Fibroblast of skin of scalp (primary cell): ENCODE measurements at places on chromosomes 3 and 15.

DNA sequence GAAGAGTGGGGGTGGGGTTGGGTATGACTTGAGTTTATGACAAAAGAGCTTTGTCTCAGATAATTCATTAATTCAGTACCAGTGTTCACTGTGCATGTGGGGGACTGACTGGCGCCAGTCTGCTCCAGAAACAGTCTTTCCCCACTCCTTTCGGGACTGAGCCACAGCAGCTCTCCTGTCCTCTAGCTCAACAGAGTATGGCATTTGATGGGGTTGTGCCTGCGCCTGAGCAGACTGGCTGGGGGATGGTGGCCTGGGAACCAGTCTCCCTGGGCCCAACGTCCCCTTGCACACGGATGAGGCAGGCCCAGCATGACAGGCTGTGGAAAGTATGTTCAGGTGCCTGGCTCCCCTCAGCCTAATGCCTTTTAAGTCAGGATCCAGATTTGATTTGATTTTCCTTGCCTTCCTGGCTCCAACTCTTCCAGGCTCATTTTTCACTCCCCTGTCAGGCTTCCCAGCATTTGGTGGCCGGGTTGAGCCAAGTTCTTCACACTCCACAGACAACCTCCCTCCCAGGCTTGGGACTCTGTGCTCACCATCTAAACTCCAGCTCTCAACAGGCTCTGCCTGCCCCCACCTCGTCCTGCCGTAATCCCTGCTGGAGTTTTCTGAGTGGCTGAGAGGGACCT, 105.0 kb downstream of the MYLK start:
- DNase-seq: no peak

- DNase-seq: no peak
Observed at GRCh38 chr15:91632981-91633380, 220.5 kb upstream of the SLCO3A1 start.

GRCh38 chr15:68431037-68431791, 749 bp downstream of the ITGA11 start:
- no peak for DNase-seq

DNA sequence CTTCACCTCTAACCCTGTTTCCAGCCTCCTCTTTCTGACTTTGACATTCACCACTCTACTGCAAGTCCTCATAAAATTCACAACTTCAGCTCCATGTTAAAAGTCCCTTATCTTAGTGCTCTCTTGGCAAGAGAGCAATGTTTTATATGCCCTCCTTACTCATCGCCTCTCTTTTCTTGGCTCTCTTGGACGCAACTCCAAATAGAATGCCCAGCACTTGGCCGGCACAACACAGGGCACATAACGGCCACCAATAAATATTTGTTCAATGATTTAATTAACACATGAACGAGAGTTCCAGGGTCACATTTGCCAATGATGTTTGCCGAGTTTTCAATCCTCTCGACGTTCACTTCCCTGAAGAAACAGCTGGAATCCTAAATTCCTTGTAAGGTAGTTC, 401.4 kb downstream of the ROBO1 start:
- no peak for DNase-seq

- no peak for DNase-seq
Observed at GRCh38 chr3:6504347-6504746, 356.6 kb upstream of the GRM7 start.

- DNase-seq: no peak
Observed at GRCh38 chr3:9183011-9183410, 66.4 kb downstream of the SRGAP3 start.

- DNase-seq: peak; percentile 86
Observed at GRCh38 chr15:94026458-94027304, 204.7 kb upstream of the MCTP2 start.

- DNase-seq: peak; percentile 73
Observed at GRCh38 chr3:122680475-122681283, at the start of gene PARP14. Gene PARP14 (plus strand): TSS chr3:122680839. CDS start chr3:122680884, 45 bp downstream.

GRCh38 chr3:161748049-161748448, 251.4 kb downstream of the OTOL1 start:
- no peak for DNase-seq

- DNase-seq: no peak
Observed at GRCh38 chr3:113212150-113212843, 940 bp downstream of the BOC start.

DNA sequence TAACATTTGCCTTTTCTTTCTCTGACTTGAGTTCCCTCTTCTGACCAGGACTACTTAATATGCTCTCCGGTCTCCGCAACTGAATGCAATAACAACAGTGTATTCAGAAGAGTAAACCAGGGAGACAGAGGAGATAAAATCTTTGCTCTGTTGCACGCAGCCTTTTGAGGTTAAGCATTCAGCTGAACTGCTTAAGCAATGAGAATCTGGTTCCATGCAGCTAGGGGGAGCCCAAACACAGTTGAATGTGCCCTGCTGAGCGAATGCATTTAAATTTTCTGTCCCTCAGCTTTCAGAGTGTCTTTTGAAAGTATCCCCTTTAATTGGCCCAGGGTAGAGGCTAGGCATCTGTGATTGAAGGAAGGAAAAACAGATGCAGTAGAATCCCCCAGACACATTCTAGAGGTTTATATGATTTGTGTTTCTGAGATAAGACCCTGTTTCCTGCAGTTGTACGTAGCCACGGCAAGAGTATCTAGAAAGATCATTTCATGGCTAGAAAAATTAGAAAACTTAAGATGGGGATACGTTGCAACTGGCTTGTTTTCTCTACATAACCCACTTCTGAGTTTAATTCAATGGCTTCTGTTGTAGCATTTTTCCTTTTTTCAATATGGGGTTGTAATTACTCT, 309.6 kb downstream of the TUSC7 start:
- peak; percentile 76 for DNase-seq

GRCh38 chr15:39976291-39977274, 42.7 kb downstream of the EIF2AK4 start:
- DNase-seq: peak; percentile 72

GRCh38 chr3:103609472-103609871, 1174.7 kb downstream of the ZPLD1 start:
- DNase-seq: peak; percentile 1

DNA sequence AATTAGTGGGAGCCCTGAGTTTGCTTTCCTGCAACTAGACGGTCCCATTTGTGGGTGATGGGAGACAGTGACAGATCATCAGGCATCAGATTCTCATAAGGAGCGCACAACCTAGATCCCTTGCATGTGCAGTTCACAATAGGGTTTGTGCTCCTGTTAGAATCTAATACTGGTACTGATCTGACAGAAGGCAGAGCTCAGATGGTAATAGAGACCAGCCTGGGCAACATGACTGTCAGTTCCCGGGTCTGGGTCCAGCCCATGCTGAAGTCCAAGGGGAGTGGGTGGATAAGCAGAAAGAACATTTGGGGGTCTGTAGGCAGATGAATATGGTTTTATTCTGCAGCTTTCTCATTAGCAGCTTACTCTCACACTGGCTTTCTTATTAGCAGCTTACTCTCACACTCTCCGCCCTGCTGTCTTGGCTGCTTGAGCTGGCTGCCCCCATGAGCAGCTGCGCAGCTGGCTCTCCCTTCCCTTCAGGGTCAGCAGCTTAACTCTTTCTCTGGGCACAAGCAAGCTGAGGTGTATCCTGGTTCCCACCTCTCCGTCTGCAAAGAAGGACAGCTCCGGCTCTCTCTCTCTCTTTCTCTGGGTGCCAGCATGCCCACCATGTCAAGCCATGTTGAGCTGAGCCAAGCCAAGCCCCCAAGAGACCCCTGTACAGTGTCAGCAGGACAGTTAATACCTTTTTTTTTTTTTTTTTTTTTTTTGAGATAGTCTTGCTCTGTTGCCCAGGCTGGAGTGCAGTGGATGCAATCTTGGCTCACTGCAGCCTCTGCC, 46.5 kb downstream of the KLHDC8B start:
- DNase-seq: no peak

- no peak for DNase-seq
Observed at GRCh38 chr3:179716226-179716625, 63.4 kb downstream of the USP13 start.

- DNase-seq: peak; percentile 58
Observed at GRCh38 chr3:176951586-176952292, 245.5 kb downstream of the TBL1XR1 start.

DNA sequence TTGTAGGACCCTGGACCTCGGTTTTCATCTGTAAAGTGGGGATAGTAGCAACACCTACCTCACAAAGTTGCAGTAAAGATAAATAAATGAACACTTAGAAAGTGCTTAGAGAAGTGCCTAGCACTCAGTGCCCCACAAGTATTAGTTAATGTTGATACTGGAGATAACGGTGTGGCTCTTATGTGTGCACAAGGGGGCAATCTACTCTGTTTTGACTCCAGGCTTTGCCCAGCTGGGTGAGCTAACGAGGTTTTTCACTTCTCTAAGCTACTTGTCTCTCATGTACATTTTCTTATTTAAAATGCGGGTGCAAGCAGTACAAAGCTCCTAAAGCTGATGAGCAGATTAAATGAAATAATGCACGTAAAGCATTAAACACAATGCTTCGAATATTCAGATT, 193.5 kb upstream of the ICE2 start:
- no peak for DNase-seq

- no peak for DNase-seq
Observed at GRCh38 chr3:107910713-107911259, 180.0 kb downstream of the CD47 start.

GRCh38 chr15:25609371-25609770, 170.5 kb upstream of the UBE3A start:
- no peak for DNase-seq

DNA sequence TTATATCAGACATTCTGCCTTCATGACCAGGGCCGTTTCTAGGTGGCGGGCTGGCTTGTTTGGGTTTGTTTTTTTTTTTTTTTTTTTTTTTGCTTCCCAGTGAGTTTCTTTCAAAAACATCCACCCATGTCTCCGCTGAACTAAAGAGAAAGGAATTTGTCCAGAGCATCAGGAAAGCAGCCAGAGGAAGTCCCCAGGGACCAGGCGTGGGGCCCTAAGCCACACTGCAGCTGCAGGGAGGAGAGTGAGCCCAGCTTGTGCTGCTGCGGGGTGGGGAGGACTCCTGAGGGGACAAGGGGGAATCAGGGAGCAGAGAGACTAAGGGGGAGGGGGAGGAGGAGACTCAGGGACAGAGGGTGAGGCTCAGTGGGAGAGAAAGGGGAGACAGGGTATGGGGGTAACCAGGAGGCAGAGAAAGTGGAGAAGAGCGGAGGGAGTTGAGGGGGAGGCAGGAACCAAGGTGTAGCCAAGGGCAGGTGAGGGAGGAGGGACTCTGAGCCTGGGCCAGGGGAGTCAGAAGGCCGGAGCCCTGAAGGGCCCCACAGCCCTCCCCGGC, 49.5 kb downstream of the CYP11A1 start:
- DNase-seq: peak; percentile 99

- peak; percentile 60 for DNase-seq
Observed at GRCh38 chr3:43505351-43505750, 116.5 kb downstream of the ANO10 start.

- DNase-seq: no peak
Observed at GRCh38 chr3:16406166-16406565, 107.3 kb downstream of the RFTN1 start.

DNA sequence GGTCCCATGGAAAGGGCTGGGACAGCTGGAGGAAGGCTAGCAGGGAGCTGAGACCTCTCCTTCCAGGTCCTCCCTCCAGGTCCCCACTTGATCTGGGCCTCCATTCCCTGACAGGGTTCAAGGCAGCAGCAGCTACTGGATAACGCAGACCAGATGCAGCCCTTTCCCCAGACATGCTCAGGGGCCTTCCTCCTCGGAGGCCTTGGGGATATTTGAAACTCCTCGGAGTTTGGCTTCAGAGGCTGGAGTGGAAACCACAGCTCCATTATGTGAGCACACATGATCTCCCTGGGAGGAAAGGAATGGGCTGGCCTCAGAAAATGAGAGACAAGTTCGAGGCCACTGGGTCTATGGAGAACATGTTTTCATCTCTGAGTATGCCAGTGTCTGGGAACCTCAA, 119.3 kb downstream of the SMAD6 start:
- DNase-seq: peak; percentile 42

DNA sequence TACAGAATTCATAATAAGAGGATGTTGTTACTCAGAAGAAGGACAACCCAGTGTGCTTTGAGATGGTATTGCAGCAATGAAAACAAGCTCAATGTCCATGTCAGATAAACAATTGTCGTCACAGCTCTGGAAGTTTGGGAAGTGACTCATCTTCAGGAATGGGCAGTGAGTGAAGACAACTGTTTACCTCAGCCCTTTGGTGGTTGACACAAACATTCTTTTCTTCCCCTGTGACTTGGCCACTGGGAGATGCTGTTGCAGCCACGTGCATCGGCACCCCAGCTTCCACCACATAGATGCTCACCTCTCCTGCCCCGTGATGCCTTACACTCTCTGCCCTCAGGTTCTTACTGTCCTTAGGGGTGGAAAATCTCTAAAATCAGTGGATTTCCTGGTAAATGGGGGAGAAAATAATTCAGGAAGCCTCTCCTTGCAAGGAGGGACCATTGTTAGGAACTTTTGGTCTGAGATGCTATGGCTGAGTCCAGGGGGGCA, 114.1 kb upstream of the GALNT15 start:
- DNase-seq: peak; percentile 99

DNA sequence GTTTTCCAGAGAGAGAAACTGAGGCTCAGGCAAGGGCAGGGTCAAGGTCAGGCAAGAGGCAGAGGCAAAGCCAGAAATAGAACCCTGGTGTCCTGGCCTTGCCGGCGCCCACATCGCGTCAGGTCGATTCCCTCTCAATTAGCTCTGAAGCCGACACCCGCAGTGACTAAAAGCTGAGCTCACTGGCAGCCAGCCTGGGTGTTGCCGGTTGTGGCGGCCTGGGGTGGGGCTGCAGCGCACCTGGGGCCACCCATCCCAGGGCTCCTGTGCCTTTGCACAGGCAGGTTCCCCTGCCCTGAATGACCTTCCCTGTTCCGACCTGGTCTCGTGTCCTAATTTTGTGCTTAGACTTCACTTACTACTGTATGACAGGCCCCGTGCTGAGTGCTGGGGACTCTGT, 6.2 kb downstream of the SEMA3F start:
- no peak for DNase-seq

DNA sequence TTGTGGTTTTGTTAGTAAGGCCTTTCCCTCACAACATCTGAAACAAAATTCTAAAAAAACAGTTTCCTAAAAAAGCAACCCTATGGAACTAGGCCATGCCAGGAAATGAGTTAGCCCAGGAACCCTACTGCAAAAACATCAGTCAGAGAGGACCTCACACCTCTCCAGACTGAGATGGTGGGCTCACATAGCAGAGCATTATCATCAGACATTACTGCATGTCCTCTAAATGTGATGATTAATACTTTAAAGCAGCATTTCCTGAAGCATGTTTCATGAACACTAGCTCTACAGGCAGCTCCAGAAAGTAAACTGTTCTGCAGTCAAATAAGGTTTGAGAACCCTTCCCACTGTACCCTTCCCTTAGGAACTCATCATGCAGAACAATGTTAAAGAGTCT, 232.3 kb upstream of the MRPL3 start:
- DNase-seq: peak; percentile 87

- DNase-seq: no peak
Observed at GRCh38 chr3:56855856-56856512, 54.2 kb upstream of the ARHGEF3 start.

GRCh38 chr3:188533612-188534357, 379.8 kb downstream of the LPP start:
- peak; percentile 17 for DNase-seq

- peak; percentile 69 for DNase-seq
Observed at GRCh38 chr15:38531509-38531908, 33.1 kb downstream of the RASGRP1 start.
